ENCODE measurements at places on chromosomes 16 and 17. TPM values are rescaled to one million over a fixed set of nuclear protein-coding genes. Genes with fewer than 3 reads are reported as not detected.

DNA sequence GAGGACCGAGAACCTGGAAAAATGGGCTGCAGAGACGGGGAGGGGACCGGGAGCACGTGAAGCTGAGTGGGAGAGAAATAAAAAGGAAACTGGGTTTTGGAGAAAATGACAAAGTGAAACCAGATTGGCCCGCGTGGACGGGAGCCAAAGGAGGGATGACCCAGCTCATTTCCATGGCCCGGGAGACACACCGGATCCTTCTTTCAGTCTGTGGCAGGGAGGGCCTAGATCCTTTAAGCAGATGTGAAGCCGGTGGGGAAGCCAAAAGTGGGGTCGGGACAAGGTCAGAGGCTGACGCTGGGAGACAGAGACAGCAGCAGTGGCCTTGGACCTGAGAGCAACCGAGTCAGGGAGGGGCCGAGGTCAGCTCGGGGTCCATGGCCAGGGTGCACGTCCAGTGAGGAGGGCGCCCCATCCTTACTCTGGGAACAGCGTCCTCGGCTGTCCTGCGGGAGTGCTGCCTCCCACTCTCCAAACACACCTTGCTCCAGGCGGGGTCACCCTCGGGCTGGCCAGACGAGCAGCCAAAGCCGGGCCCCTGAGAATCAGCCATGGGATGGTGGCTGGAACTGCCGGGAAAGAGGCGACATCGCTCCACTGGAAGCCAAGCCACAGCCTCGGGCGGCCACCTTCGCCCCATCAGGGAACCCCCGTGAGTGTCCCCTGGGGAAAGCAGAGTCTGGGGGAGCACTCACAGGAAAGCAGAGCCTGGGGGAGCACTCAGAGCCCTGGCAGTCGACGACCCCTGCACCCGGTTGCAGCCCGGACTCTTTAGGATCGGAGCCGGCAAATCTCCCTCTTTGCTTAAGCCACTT is 17.3 kb downstream of the CA5A start:
- DNase-seq: peak; percentile 55

DNA sequence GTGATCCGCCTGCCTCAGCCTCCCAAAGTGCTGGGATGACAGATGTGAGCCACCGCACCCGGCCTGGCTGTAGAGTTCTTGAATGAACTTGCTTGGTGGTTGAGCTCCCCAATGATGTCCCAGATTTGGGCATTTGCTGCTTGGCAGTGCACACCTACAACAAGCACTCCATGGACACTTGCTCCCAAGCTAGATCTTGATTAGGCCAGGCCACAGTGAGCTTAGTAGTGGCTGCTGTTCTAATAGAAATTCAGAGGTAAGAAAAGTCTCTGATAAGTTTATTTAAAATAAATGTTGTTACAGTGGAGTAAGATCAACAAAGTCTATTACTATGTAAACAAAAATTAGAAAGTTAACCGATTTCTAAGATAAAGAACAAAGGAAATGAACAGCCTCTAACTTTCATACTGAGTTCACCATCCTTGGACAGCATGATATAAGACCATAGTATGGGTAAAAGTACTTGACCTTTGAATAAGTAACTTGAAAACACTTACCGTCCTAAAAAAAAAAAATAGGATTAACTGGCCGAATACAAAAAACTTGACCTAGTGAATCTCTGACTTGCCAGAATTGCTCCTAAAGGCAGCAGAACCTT is 951 bp downstream of the TMED6 start:
- no peak for DNase-seq

The BCAR1 gene
- total RNA-seq: 101 TPM

The MRPL12 gene
- total RNA-seq: 117 TPM

- peak; percentile 53 for DNase-seq
Observed at GRCh38 chr16:81431554-81432353, 12.9 kb upstream of the CMIP start.

GRCh38 chr17:35167046-35167445 is 19.4 kb downstream of the UNC45B start:
- no peak for DNase-seq

DNA sequence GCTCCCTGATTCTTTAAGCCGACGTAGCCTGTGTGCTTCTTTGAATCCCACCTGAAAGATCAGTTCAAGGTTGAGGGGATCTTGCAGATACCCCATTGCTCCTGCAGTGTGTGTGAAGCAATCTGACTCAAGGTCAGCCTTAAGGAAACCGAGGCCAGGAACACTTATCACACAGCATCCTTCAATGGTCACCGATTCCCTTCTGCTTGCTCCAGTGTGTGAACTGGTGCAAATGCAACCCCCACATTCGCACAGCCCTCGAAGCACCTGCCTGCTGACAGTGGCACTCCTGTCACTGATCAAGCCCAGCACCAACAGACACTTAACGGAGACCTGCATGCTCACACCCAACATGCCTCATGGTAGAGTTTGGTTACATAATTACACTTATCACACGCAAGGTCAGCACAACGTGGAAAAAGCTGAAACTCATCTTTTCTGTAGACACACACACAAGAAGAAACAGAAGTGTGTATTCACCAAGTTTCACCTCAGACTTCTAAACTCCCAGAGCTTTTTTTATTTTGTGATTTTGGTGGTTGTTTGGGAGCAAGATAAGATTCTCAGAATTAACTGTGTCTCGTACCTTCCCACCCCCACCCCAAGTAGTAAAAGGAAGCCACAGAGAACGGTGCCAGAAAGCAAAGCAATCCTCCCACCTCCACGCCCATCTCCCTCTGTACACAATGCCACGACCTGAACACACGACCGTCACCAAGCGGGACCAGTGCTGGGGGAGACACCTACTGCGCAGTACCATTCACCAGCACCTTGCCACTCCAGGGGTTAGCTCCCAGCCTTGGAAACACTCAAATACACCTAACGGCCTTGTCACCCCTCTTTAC is 37.2 kb downstream of the LITAFD start:
- no peak for DNase-seq

The ORAI3 gene
- total RNA-seq: 10.3 TPM

The GAST gene
- not detected for total RNA-seq

GRCh38 chr16:31352376-31353115 is 2.4 kb upstream of the ITGAX start:
- DNase-seq: no peak

DNA sequence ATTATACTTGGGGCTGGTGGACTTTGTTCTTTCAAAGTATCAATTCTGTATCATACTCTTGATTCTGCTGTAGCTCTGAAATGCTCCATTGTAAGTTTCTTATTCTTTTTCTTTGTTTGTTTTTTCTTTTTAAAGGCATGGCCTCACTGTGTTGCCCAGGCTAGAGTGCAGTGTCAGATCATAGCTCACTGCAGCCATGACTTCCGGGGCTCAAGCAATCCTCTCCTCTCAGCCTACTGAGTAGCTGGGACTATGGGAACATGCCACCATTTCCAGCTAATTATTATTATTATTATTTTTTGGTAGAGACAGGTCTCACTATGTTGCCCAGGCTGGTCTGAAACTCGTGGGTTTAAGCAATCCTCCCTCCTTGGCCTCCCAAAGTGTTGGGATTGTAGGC is 38.9 kb upstream of the METTL9 start:
- no peak for DNase-seq

- DNase-seq: no peak
Observed at GRCh38 chr16:85634747-85635544, 21.8 kb downstream of the GSE1 start.
